Lung (tissue), 17 donors: ENCODE measurements at places on chromosomes 2 and 18. TPM values are rescaled to one million over a fixed set of nuclear protein-coding genes. Genes with fewer than 3 reads are reported as not detected.

The PARD6G gene
- 4.4 TPM for total RNA-seq

The FARP2 gene
- 49.7 TPM for total RNA-seq

The ZAP70 gene
- total RNA-seq = 5.1 TPM

The PIEZO2 gene
- total RNA-seq = 233 TPM

The CHRND gene
- not detected for total RNA-seq

The DPP4 gene
- 51.6 TPM for total RNA-seq

The FAM98A gene
- 24.1 TPM for total RNA-seq

The OST4 gene
- 238 TPM for total RNA-seq

The GPR39 gene
- total RNA-seq = 15.3 TPM

The SP140 gene
- 6.7 TPM for total RNA-seq

The UGT1A3 gene
- not detected for total RNA-seq

The OSR1 gene
- 36.2 TPM for total RNA-seq

The DCAF17 gene
- total RNA-seq = 11.5 TPM

The ASXL3 gene
- 16.3 TPM for total RNA-seq

The RIT2 gene
- total RNA-seq = not detected

The KCNK3 gene
- 29.9 TPM for total RNA-seq

The DHRS9 gene
- total RNA-seq = 6.5 TPM

The SCN3A gene
- total RNA-seq = 0.71 TPM

The RUFY4 gene
- 0.31 TPM for total RNA-seq

The SLC11A1 gene
- total RNA-seq = 57.6 TPM

The SP9 gene
- total RNA-seq = not detected

The ANKRD62 gene
- 0.09 TPM for total RNA-seq

The MC4R gene
- total RNA-seq = not detected

The MFSD6 gene
- 61.7 TPM for total RNA-seq

The CARF gene
- total RNA-seq = 7.8 TPM

The CSRNP3 gene
- total RNA-seq = 2.5 TPM

The KCTD1 gene
- 17.5 TPM for total RNA-seq

The SERPINB11 gene
- total RNA-seq = not detected

The CRYGC gene
- total RNA-seq = not detected

The FRZB gene
- total RNA-seq = 7.4 TPM

The TMEM169 gene
- 0.63 TPM for total RNA-seq

The CLIP4 gene
- total RNA-seq = 30.1 TPM

The PELI1 gene
- 45.3 TPM for total RNA-seq

The TOGARAM2 gene
- 7.0 TPM for total RNA-seq

The CNNM4 gene
- total RNA-seq = 17.3 TPM

The MAP2 gene
- 10.6 TPM for total RNA-seq

The CNGA3 gene
- total RNA-seq = 0.23 TPM

The IL36B gene
- not detected for total RNA-seq

The GTF2A1L gene
- not detected for total RNA-seq

The ADAM23 gene
- total RNA-seq = 1.6 TPM
